ENCODE measurements at places on chromosomes 12 and 14.

DNA sequence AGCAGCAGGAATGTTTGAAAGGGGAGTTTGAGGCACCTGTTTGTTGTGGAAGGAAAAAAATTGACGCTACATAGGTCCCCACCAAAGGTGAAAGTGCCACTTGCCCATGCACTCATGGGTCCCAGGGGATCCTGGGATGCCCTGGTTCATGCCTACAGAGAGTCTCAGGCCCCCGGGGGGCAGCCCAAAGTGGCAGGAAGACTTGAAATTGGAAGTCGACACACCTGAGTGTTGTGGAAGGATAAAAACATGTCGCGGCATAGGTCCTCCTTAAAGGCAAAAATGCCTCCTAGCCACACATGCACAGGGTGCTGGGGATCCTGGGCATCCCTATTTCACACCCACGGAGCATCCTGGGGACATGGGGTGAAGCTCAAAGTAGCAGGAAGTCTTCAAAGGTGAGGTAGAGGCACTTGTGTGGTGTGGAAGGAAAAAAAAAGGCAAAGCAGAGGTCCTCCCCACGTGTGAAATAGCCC lies 576.1 kb downstream of the ALG10 start:
- DNase-seq = no peak

DNA sequence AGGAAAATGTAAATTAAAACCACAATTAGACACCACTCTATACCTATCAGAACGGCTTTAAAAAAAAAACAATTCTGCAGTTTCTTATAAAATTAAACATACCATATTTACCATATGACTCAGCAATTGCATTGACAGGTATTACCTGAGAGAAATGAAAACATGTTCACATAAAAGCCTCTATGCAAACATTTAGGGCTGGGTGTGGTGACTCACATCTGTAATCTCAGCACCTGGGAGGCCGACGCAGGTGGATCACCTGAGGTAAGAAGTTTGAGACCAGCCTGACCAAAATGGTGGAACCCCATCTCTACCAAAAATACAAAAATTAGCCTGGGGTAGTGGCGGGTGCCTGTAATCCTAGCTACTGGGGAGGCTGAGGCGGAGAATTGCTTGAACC lies 41.1 kb downstream of the SPTB start:
- no peak for DNase-seq

DNA sequence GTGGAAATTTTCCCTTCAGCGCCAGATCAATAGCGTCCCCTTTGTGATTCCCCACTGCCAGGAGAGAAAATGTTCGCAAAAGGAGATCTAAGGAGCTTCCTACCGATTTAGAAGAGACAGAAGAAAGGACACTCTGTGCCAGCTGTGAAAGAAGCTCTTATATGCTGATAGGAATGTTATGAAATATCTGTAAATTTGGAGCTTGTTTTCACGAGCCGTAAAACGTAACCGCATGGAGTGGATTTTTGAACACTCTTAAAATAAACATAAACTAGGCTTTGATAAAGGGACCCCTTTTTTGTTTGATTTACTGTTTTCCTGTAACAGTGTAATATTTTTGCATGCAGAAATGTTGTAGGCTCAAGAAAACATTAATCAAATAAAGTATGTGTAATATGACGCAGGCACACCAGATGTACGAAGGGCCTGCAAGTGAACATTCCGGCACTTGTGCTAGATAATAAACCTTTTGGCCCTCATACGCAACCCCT lies 346.8 kb downstream of the ETNK1 start:
- no peak for DNase-seq

- no peak for DNase-seq
Measured at GRCh38 chr14:104245723-104246122, 107.3 kb downstream of the KIF26A start.

- DNase-seq = no peak
Measured at GRCh38 chr14:70190156-70190555, 1.4 kb upstream of the SLC8A3 start.

DNA sequence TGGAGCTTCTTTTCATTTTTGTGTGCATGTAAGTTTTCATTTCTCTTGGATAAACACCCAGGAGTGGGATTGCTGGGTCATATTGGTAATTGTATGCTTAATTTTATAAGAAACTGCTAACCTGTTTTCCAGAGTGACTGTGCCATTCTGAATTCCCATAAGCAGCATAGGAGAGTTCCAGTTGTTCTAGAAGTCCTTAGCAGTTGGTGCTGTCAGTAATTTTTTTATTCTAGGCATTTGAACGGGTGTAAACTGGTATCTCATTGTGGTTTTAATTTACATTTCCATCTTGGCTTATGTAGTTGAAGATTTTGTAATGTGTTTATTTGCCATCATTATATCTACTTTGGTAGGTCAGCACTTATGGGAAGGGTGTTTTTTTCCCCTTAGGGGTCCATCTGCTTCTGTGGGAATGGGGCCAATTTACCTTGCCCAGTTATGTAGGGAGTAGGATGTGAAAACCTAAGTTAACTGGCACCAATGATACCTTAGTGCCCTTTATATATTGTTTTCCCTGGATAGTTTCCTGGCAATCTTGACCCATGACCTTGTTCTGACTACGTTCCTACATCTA lies 202.9 kb downstream of the AKAP6 start:
- DNase-seq = no peak

GRCh38 chr14:22994762-22995275 lies 12.5 kb upstream of the AJUBA start:
- peak; percentile 67 for DNase-seq

DNA sequence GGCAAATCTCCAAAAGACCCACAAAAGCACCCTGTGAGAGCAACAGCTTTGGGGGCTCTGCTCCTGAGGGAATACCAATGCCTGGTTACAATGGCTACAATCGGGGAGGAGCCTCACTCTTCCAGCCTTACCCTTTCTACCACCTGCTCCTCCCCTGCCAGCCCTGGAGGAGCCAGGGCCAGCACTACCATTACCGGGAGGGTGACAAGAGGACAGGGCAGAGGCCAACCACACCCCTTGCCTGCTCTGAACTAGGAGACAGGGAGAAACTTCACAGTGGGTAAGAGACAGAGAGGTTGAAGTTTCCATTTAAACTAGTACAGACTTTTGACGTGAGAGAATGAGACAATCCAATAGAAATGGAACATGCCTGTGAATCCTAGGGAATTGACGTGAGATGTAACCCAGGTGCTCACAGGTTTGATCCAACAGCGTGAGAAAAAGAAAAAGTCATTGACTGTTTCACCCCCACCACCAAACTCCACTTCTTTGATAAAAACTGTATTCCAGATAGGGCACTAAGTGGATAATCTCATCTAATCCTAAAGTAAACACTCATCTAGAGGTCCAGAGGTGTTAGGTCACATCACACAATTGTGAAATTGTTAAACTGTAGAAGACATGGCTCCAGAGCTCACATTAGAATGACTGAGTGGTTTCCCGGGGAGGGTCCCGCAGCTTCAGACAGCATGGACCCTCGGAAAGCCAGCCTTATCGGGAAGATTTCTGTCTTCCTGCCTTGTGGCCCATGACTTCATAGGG lies 8.4 kb upstream of the TC2N start:
- no peak for DNase-seq

- DNase-seq = peak; percentile 62
Measured at GRCh38 chr12:13093191-13093847, 10.1 kb downstream of the GSG1 start.

- DNase-seq = peak; percentile 87
Measured at GRCh38 chr12:94644141-94644979, 6.0 kb downstream of the TMCC3 start.

- no peak for DNase-seq
Measured at GRCh38 chr14:38873941-38874612, 229.0 kb downstream of the SEC23A start.

DNA sequence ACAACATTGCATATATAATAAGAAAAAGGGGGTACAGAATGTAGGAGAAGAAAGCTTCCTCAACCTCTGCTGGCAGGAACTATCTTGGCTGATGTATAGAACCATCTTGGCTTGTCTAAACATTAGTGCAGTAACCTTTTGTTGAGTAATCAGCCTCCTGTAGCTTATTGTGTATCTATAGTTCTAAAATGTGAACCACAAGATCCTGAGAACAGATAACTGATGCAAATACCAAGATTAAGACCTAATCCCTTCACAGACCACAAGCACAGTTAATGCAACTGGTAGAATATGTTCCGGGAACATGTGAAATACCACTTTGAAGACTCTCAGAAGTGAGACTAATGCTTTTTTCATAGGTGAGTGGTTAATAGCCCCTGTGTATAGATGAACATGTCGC lies 50.7 kb upstream of the KCNC2 start:
- no peak for DNase-seq

GRCh38 chr12:14960548-14961465 lies 594 bp downstream of the ARHGDIB start:
- peak; percentile 69 for DNase-seq

Data from cardiac fibroblast (primary cell).